GF-D8 (cell line): ENCODE measurements at places on chromosomes 5 and 9.

- no peak for DNase-seq
Measured at GRCh38 chr9:96515621-96516470, 65.9 kb downstream of the HABP4 start.

DNA sequence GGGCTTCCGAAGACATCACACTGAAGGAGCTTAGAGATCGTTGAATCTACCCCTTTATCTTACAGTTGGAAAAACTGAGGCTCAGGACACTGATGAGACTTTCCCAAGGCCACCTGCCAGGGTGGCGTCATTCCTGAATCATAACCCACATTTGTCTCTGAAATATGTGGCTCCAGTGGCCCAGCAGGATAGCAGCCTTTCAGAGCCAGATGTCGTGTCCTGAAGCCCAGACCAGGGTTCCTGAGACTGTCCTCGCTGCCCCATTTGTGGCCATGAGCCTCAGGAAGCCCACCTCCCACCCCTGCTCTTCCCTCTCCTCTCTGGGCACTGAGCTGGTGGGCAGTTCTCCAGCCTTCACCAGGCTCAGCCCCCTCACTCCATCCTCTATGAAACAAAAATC lies 2.4 kb downstream of the HMCN2 start:
- no peak for DNase-seq

GRCh38 chr9:20197976-20198685 lies 409.3 kb upstream of the SLC24A2 start:
- DNase-seq, result no peak

DNA sequence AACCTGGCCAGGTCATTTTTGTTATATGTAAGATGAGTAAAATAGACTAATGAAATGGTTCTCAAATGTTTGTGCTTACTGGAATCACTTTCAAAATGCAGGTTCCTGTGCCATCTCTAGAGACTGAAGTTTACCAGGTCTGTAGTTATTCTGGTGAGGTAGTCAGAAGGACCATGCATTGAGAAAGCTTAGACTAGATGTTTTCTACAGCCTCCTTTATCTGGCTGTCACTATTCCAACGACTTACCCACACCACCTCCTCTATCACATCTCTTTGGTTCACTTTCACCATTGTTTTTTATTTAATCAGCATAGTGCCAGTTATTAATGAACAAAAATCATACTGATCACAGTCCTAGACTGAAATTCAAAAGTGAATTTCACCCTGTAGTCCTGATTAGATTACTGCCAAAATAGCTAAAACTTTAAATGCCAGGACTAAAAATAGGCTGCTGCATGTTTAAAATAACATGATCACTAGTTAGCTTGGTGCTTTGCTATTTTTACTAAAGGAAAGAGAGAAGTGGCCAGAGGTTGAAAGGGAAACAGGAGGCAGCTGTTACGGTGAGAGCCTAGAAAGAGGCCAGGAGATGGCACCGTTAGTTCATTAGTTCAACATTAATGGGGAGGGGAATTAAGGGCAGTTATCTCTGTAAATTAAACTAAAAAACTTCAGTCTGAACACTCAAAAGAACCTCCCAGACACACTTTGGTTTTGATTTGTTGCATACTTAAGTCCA lies 13.9 kb upstream of the FNIP1 start:
- no peak for DNase-seq

DNA sequence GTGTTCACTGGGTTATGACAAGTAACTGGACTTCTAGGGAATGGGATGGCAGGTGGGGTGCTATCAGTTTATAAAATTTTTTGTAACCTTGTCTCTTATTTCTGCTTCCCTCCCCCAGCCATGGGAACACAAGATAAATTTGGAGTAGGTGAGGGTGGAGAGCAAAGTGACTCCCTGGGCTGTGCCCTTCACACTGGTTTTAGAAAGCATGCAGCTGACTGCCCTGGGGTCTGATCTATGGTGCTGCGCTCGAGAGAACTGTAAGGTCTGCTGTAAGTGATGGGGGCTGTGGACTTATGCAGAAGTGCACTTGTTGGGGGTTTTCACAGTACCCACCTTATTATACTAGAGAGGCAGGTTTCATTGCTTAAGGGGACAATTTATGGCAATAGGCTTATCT lies 247.7 kb upstream of the DMRT1 start:
- DNase-seq, result no peak

GRCh38 chr9:4592295-4592694 lies 69.8 kb upstream of the PLPP6 start:
- no peak for DNase-seq

DNA sequence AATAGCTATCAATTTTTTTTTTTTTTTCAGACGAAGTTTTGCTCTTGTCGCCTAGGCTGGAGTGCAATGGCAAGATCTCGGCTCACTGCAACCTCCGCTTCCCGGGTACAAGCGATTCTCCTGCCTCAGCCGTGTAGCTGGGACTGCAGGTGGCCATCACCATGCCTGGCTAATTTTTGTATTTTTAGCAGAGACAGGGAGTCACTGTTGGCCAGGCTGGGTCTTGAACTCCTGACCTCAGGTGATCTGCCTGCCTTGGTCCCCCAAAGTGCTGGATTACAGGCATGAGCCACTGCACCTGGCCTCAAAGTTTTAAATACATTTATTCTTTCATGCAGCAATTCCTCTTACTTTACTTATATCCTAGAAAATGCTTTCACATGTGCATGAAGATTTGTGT lies 17.6 kb downstream of the TRIM14 start:
- DNase-seq, result no peak

DNA sequence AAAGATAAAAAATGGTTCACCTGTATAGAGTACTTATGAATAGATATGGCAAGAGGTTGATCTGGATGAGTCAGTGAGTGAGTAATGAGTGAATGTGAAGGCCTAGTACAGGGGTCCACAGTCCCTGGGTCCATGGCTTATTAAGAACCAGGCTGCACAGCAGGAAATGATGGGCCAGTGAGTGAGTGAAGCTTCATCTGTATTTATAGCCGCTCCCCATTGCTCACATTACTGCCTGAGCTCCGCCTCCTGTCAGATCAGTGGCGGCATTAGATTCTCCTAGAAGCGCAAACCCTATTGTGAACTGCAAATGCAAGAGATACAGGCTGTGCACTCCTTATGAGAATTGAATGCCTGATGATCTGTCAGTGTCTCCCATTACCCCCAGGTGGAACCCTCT lies 307.7 kb upstream of the ZNF608 start:
- DNase-seq, result no peak

GRCh38 chr5:144598451-144599068 lies 427.9 kb downstream of the KCTD16 start:
- no peak for DNase-seq

DNA sequence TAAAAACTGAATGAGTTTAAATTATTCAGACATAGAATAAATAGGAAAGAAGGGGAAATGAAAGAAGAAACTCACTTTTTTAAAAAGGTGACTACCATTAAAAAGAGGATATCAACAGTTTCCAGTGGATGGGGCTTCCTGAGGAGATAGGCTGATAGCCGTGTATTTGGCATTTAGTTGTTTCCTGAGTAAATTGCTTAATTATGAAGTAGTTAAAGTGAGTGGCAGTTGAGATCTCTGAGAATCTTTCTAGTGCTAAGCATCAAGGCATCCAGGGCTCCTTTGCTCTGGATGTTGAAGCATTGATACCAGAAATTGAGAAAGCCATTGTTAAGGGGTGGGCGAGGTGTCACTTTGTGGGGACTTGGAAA lies 2.7 kb downstream of the TNFAIP8 start:
- DNase-seq, result peak; percentile 21

DNA sequence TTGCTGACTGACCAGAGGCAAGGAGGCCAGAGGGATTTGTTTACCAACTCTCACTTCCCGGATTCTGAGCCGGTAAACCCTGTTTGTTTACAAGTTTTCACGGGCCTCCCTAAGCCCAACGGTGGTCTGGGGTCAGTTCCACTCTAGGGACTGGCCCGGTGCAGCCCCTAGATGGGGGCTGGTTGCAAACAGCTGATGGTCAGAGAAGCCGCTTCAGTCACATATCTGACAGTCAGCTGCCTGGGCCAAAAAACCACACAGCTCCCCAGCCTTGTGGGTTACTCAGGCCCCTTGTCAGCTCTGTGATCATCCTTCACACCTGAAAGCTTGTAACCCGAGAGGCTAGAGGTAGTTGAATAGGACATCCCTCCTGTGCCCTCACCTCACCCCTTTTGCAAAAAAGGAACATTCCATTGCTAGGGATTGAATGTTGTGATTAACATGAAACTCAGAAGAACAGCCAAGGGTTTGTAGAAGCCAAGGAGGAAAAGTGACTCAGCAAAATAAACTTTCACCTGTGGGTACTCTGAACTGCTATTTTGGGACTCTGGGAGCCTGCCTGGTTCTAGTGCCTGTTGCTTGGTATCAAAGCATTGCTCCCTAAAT lies 40.4 kb downstream of the SAR1B start:
- DNase-seq, result no peak

GRCh38 chr5:67844924-67845323 lies 370.6 kb upstream of the PIK3R1 start:
- DNase-seq, result no peak

GRCh38 chr5:118466418-118466817 lies 521.9 kb downstream of the DTWD2 start:
- DNase-seq, result no peak
